Heart right ventricle (tissue), 16 donors: ENCODE measurements at places on chromosomes 2 and 18. TPM values are rescaled to one million over a fixed set of nuclear protein-coding genes. Genes with fewer than 3 reads are reported as not detected.

The XIRP2 gene
- total RNA-seq, result 801 TPM

The BIRC6 gene
- total RNA-seq, result 51.8 TPM

The TACR1 gene
- not detected for total RNA-seq

The ARHGAP25 gene
- total RNA-seq, result 6.0 TPM

The ARHGAP28 gene
- total RNA-seq, result 3.3 TPM

The MORN2 gene
- 22.9 TPM for total RNA-seq

The RANBP2 gene
- total RNA-seq, result 57.4 TPM

DNA sequence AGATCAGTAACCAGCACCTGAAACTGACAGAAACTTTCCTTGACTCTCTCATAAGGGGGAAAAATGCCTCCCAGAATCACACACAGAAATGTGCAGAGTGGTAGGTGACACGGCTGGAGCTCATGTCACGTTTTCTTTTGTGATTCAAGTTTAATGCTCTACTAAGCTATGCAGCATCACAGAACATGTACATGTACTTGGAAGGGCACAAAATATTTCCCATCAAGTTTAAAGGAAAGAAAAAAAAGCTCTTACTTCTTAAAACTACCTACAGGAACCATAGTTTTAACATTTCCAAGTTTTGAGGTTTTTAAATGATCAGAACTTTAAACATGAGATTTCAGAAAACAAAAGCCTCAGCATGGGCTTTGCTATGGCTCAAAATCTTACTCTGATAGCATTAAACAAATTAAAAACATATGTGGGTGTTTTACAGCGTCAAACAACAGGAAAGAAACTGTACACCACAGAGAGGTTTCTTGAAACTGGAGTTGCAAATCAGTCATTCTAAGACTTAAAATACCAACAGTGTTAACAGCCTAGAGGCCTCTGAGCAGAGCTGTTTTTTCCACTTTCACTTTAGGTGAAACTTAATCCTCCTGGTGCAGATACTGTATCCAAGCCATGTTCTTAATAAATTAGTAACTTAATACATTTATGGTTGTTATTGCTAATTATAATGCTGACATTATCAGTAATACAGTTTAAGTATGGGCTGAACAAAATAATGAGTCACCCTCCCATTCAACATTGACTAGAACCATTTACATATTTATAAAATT, 30.1 kb downstream of the MBP start:
- no peak for DNase-seq

DNA sequence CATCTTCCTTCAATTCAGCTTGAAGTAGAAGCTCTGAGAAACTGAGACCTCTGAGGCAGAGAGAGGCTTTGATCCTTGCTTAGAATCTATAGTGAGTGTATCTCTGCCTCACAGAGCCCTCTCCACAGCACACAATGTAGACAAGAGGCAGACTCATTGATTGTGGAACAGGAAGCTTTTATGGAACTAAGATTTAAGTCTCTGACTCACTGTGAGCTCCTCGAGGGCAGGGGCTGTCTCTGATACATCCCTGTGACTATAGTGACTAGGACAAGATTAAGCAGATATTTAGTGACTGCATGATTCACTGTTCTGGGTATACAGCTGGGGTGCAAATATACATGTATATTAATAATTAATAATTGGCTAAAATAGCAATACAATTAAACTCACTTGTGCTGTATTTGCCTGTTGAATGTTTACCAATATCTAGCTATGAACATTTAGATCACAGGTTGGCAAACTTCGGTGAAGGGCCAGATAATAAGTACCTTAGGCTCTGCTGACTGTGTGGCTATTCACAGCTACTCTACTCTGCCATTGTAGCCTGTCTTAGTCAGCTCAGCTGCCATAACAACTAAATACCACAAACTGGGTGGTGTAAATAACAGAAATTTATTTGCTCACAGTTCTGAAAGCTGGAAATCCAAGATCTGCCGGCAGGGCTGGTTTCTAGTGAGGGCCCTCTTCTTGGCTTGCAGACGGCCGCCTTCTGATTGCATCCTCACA, 54.4 kb downstream of the ARHGEF4 start:
- no peak for DNase-seq

DNA sequence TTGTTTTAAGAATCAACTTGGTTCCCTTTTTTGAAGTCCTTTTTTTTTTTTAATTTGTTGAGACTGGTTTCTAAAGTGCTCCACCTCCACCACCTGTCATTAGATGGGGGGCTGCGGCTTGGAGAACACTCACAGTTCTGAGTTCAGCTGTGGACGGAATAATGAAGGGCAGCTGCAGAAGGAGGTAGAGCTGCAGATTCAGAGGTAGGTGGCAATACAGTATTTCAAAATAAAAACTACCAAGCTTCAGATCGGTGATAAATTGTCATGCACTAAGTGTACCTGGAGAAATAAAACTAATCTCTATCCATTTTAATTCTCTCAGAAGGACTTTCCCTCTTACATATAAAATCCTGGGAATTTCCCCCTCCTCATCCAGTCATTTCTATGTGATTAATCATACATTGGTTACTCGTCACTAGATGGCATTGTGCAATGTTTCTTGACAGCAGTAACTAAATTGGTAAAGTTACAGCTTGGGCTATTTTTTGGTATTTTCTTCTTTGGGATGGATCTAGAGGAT, 81.1 kb upstream of the SLC39A10 start:
- no peak for DNase-seq

GRCh38 chr2:213167271-213167930, 16.0 kb upstream of the IKZF2 start:
- no peak for DNase-seq

GRCh38 chr2:3192281-3192818, 185.3 kb downstream of the EIPR1 start:
- DNase-seq, result no peak

DNA sequence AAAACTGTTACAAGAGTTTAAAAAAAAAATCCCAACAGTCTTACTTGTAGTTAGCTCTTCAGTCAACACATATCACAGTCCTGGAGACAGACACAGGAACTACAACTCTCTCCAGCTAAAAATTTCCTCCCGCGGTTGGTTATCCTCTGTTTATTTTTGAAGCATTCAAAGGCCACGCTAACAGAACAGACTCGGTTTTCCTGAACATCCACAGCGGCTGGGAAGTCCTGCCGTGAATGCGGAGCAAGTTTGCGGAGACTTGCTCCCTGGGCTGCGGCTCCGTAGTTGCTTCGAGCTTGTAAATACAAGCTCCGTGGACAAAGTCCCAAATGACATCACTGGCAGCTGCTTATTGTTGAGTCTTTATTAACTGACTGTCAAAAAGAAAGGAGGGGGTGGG, at the start of gene NCKAP5:
TSS of gene NCKAP5 (minus strand) at position 292 of the 400 bp plus-strand sequence. CDS start 50,937 bp downstream, outside the sequence.
- peak; percentile 21 for DNase-seq

DNA sequence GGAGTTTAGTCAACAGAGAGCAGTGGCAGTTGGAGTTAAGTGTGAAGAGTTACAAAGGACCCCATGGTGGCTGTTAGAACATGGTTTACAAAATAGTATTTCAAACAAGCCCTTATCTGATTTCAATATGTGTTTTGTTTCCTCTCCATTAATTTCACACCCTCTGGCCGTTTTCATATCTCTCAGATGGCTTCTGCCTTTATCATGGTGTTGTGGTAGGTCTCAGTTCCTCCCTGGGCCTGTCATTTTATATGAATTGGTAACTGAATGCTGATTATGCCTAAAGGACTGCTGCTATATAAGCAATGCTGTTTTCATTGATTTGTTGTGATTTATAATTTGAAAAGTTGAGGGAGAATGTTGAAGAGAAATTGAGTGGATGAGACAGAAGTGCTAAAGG, 686.7 kb downstream of the NYAP2 start:
- no peak for DNase-seq

GRCh38 chr2:168156661-168157060, 90.7 kb downstream of the STK39 start:
- DNase-seq, result peak; percentile 33

DNA sequence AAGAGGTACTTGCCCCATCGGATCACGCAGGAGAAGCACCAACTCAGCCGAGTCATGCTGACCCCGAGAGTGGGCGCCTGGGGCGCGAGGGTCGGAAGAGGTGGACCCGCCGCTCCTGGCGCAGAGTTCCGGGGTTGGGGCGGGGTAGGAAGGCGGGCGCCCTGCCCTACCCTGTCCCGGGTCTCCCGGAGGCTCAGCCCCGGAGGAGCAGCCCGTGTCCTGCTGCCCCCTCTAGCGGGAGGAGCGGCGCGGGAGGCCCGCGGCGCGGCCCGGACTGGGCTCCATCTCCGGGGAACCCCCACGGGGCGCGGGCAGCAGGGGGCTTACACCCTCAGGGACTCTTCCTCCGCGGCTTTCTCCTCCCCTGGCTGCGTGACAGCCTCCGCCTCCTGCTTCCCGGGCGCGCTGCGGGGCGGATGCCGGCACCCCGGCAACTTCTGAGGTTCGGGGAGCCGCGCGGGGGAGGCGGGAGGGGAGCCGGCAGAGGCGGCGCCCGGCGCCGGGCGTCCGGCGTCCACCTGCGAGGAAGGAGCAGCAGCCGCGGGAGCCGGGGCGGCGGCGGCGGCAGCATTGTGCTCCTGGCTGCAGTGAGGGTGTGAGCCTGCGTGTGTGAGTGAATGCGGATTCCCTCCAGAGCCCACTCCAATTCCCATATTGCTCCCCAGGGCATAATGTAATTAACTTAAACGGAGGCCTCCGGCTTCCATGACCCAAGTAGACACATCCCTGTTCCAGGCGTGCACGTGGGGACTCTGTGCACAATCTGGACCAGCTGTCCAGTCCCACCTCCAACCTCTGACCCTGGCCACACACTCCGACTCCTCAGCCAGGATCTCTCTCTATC, 7.6 kb upstream of the TNS1 start:
- DNase-seq, result no peak

GRCh38 chr2:178892751-178893625, 85.8 kb upstream of the TTN start:
- DNase-seq, result no peak

DNA sequence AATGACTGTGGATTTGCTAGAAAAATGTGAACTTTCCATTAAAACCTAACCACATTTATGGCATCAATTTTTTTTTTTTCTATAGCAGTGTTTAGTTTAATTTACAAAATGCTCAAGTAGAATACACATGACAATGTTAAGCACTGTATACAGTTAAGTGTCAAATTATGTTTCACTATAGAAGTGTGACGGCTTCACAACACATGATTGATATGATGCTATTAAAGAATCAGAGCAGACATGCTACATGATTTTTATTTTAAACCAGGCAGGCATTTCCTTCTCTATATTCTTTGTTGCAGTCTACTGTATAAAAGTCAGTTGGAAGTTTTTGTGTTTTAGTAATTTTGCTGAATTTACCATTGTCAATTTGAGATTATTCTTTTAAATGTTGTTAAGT, 43.6 kb downstream of the PROKR1 start:
- DNase-seq, result no peak

DNA sequence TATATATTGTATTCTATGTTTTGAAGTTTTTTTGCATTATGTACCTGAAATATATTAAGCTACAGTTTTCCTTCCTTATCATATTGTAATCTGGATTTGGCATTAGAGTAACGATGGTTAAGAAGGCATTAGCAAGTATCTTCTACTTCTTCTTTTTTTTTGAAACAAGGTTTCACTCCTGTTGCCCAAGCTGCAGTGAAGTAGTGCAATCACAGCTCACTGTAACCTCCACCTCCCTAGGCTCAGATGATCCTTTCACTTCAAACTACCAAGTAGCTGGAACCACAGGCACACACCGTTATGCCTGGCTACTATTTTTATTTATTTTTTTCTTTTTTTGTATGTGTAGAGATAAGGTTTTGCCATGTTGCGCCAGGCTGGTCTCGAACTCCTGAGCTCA, 201.1 kb downstream of the ZNF804A start:
- DNase-seq, result no peak

DNA sequence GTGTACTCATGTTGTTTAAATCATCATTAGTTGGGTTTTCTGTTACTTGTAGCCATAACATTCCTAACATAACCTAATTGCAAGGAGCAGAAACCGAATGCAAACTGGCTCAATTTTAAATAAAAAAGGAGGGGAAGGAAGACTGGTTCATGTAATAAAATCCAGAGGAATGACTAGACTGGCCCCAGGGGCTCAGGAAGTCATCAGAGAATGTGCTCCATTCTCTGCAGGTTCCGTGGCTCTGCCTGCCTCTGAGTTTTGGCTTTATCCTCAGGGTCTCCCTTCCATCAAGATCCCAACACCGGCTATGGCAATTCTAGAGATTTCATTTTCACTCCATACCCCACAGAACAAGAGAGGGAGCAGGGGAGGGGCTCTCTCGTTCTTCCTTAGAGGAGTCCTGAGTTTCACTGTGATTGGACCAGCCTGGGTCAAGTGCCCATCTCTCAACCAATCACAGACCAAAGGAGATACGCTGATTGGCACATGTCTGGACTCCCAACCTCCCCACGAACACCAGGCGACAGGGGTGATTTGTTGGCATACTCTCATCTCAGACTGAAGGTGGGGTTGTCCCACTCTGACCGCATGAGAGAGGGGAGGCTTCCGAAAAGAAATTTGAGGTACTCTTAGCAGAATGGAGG, 64.8 kb downstream of the NPPC start:
- DNase-seq, result no peak
